ENCODE measurements at places on chromosomes 3 and 15. TPM values are rescaled to one million over a fixed set of nuclear protein-coding genes. Genes with fewer than 3 reads are reported as not detected.

The C3orf85 gene
- polyA plus RNA-seq, result not detected

The ZBED2 gene
- polyA plus RNA-seq, result not detected

DNA sequence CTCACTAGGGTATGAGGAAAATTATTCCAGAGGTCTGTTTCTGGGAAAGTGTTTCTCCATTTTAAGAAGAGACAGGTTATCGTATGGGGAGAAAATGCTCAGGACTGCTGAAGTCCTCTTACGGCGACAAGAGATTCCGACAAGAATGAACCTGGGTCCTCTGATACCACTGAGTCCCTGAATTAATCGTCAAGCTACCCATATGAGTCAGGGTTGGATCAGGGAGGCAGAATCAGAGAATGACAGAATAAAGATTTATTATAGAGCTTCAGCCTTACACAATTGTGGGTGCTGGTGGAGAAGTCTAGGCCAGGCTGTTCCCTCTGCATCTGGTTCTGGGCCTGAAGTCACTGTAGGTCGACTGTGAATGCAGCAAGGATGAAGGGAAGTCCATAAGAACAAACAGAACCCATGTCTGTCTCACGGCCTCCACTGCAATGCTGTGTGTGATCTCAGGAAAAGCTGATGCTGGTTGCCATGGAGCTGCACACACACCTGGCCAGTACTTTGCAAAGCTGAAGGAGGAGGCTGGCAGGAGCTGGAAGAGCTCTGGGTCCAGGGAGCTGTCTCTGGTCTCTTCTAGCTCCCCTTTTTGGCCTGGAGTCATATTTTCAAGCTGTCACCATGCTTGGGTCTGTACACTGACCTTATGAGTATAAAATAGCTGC, 83.9 kb downstream of the HHLA2 start:
- DNase-seq, result no peak

- DNase-seq, result peak; percentile 87
These were observed 147.0 kb upstream of the SLCO3A1 start for GRCh38 chr15:91706322-91707032.

GRCh38 chr3:9716801-9717555, 13.3 kb downstream of the CPNE9 start:
- no peak for DNase-seq

Data from H1 (cell line).